Caki2 (cell line): ENCODE measurements at places on chromosomes 6 and 20. TPM values are rescaled to one million over a fixed set of nuclear protein-coding genes. Genes with fewer than 3 reads are reported as not detected.
A peak's percentile ranks its signal among the peaks of the same experiment; 100 is the strongest.

GRCh38 chr20:41391587-41392001 is 25.0 kb upstream of the EMILIN3 start:
- peak; percentile 8 for DNase-seq

SIRPD gene
- not detected in 2 replicates for total RNA-seq

DNA sequence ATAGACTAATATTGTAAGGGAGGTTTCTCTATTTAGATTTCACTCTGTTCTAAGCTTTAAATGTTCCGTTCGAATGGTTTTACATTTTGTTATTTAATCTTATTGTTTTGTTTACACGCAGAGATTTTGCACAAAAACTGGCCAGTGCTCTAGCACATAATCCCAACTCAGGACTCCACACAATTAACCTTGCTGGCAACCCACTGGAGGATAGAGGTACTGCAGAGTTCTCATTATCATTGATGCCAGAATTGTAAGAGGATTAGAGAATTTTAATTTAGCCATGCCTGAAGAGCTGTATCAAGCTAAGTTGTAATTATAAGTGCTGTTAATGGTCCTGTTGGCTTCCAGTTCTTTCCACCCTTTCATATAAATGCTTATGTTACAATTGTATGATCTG is 179.7 kb upstream of the SCGN start:
- no peak for DNase-seq

DNA sequence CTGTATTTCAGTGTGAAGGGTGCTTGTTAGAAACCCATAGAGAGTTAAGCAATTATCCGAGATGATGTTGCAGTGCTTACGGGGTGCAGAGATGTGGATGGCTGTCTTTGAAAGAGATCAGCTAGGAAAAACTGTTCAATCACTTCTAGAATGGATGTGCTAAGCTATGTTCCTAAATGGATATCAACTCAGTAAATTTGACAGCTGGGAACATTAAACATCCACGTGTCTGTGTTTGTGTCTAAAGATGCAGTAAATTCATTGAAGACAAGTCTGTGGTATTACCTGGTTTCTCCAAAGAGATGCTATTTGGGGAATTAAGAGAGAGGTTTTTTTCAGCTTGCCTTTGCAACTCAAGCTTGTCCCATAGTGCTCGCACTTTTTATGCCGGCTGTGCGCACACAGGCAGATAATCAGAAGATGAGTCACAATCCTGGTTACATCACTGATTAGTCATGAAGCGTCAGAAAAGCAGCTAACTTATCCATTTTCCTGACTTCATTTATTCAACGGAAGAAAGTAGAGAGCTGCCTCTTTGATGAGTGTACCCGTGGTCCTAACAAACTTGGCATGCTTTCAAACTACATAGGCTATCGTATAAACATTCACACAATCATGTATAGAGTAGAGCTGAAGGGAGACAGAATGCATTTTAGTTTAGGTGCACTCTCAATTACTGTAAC is 691.7 kb upstream of the SLC35B3 start:
- DNase-seq, result peak; percentile 68
